Fibroblast of skin of back (primary cell): ENCODE measurements at places on chromosomes 11 and 22.

GRCh38 chr11:28488336-28488735 is 380.1 kb downstream of the METTL15 start:
- peak; percentile 22 for DNase-seq

DNA sequence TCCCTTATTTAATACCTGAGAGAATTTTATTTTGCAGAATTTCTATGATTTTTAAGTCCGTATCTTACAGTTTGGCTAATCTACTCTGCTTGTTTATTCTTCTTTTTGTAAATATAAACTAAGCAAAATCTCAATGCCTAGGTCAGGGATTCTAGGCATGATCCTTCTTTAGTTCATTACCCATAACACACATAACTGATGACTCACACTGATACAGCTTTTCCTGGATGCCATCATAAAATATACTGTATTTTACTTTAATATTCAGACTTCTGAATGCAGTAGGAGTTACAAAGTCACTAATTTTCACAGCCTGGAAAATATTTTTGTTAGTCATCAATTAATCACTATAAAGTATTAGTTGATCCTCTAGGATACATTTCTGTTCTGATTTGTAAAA is 898.2 kb upstream of the RAG2 start:
- peak; percentile 23 for DNase-seq

- DNase-seq, result no peak
Observed at GRCh38 chr11:122287401-122287800, 171.4 kb upstream of the BLID start.

GRCh38 chr11:86144846-86145245 is 76.0 kb upstream of the PICALM start:
- DNase-seq, result no peak

GRCh38 chr11:17840101-17840548 is 105.5 kb downstream of the KCNC1 start:
- peak; percentile 6 for DNase-seq
